ENCODE measurements at places on chromosomes 5 and 9.

GRCh38 chr9:71479621-71480020 lies 288.7 kb downstream of the CEMIP2 start:
- DNase-seq, result no peak

DNA sequence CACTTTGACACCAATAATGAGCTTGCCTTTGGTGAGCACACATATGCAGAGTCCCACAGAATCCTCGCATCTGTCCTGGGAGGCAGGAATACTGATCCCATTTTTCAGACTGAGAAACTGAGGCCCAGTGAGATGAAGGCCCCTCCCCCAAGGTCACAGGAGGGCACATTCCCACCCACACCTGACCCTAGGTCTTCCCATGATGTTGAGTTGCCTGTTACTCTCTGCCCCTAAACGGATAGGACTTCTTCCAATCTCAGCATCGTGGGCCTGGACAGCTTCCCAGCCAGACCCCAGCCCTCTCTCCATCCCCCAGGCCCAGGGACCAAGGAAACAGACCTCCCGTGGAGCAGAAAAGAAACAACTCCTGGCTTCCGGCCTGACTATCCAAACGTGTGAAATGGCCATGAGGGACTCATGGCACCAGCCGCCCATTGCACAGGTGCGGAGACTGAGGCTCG lies 877 bp downstream of the SH3GLB2 start:
- DNase-seq, result no peak

DNA sequence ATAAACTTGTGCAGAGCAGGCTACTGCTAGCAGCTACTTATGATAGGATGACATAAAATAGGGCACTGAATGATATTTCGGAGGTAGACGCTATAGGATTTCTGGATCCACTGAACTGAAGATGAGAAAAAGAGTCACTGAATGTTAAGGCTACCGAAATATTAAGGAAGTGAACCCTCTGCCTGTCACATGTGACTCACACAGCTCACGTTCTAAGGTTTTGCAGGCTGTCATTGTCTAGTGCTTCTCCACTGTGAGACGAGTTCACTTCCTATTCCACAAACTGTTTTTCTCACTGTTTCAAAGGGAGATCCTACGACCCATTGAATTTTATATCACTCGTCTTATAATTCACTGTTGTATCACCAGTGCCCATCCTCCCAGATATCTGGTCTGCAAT lies 100.8 kb downstream of the CTNND2 start:
- DNase-seq, result no peak

GRCh38 chr5:153237671-153238332 lies 252.7 kb upstream of the GRIA1 start:
- DNase-seq, result no peak

GRCh38 chr5:626850-627249 lies 14.7 kb downstream of the CEP72 start:
- no peak for DNase-seq

- no peak for DNase-seq
Observed at GRCh38 chr5:34059977-34060376, 17.0 kb upstream of the C1QTNF3 start.

- DNase-seq, result no peak
Observed at GRCh38 chr5:159762921-159763320, 153.4 kb upstream of the ADRA1B start.

DNA sequence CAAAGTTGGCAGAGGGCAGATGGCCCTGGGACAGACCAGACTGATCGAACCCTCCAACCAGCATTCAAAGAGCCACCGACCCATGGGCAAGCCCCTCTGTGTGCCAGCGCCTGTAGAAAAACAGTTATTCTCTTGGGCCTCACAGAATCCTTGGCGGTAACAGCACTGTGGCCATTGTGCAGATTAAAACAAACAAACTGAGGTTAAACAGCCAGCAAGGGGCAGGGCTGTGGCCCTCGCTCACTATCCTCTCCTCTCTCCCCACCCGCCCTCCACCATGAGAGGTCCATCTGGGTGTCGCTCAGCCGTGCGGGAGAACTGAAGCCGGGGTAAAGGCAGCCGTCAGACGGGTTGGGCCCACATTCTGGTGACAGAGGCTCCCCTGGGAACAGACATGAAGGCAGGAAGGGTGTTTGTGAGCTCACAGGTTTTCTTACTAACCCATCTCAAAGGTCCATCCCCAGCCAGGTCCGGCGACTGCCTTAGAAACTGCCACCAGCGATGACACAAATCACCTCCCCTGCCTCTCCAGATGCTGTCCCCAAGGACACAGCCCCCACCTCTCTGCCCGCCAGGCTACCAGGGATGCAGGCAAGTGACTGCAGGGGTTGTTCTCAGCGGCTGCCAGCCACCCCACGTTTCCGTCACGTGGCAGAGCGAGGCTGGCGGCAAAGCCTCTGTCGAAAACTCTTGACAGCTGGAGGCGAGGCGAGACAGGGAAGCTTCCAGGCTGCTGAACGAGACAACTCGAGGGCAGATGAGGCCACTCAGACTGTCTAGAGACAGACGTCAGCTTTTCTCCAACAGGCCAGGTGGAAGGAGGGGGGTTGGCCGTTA lies 75.8 kb upstream of the SARDH start:
- DNase-seq, result no peak

GRCh38 chr5:98776066-98776705 lies 2.7 kb downstream of the RGMB start:
- DNase-seq, result no peak

DNA sequence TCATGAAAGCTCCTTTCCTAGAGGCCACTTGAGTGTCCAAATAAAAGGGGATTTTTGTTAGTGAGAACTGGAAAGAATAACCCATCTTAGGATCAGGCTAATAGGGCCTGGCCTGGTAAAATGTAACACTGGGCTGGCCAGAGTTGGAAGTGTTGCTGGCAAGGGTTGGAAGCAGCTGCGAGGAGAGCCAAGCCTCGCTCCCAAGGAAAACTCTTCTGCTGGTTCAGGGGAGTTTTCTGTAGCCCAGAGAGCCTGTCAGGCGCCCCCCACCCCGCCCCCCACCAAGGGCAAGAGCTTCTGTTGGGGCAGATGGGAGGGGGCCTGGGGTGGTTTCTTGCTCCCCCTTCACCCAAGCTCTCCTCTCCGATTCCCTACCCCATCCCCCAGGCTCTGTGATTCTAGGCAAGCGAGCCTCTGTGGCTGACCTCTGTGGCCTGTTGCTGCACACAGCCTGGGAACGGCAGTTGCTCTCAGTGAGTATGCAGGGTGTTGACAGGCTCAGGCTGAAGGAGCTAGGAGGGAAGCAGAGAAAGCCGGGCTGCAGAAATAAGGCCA lies 547.8 kb downstream of the CCDC171 start:
- DNase-seq, result no peak

- DNase-seq, result no peak
Observed at GRCh38 chr9:124179196-124180071, 78.3 kb upstream of the NEK6 start.

- DNase-seq, result no peak
Observed at GRCh38 chr5:53275666-53276065, 166.1 kb upstream of the MOCS2 start.

DNA sequence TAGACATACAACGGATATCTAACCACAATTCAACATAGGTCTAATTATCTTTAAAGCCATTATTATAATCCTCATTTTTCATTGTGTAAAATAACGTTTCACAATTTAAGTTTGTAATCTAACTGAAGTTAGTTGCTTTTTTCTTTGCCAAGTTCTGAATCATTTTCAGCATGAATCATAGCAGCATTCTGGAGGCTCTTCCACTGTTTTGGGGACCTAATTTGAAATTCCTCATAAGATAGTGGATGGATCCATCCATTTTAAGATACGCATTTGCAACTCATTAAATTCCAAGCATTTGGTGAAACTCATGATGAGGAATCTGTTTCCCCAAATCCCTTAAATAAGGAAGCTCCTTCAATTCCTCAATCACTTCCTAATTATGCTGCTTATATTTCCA lies 447.1 kb upstream of the CDH10 start:
- no peak for DNase-seq

- DNase-seq, result no peak
Observed at GRCh38 chr9:133609311-133610098, at the start of gene FAM163B. FAM163B (minus strand) TSS chr9:133609389; CDS start chr9:133580223, 29,166 bp downstream.

GRCh38 chr9:1938675-1939170 lies 76.4 kb upstream of the SMARCA2 start:
- DNase-seq, result no peak

GRCh38 chr9:93132946-93133680 lies 938 bp downstream of the NINJ1 start:
- DNase-seq, result no peak

All from NCI-H2081 treated with DMSO at 0.1 percent for 48 hours (cell line).